Kidney epithelial cell (primary cell): ENCODE measurements at places on chromosomes 4 and X. TPM values are rescaled to one million over a fixed set of nuclear protein-coding genes. Genes with fewer than 3 reads are reported as not detected.

CDX4 gene
- not detected in 2 replicates for total RNA-seq

POLN gene
- total RNA-seq: 0.07 and 0.38 TPM in 2 replicates

GLUD2 gene
- total RNA-seq: 0.55 and 0.92 TPM in 2 replicates

CCSER1 gene
- total RNA-seq: 1.2 and 1.4 TPM in 2 replicates

NSUN7 gene
- 8.9 and 9.9 TPM in 2 replicates for total RNA-seq

PLAC8 gene
- total RNA-seq: 0.21 TPM in 1 of 2 replicates, not detected in the other

QRFPR gene
- total RNA-seq: 0.17 TPM in 1 of 2 replicates, not detected in the other
